ENCODE measurements at places on chromosomes 1 and 21.

DNA sequence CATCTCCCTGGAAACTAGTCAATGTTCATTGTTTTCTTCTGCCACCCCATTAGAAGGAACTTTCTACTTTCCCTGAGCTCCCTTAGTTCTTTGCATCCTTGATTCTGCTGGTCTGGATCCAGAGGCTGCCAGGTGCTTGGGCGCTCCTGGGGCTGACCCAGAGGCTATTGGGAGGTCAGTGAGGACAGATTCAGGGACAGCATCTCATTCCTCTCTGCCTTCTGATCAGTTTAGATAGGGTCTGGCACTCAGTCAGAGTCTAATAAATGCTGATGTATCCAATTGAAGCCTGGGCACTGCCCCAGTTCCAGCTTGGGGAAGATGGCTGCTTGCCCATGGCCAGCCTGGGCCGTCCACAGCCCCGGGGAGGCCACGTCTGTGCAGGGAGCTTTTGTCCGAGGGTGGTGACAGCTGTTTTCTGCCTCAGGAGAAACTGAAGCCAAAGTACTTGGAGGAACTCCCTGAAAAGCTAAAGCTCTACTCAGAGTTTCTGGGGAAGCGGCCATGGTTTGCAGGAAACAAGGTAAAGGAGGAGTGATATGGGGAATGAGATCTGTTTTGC lies 2.3 kb downstream of the GSTM1 start:
- no peak for DNase-seq

DNA sequence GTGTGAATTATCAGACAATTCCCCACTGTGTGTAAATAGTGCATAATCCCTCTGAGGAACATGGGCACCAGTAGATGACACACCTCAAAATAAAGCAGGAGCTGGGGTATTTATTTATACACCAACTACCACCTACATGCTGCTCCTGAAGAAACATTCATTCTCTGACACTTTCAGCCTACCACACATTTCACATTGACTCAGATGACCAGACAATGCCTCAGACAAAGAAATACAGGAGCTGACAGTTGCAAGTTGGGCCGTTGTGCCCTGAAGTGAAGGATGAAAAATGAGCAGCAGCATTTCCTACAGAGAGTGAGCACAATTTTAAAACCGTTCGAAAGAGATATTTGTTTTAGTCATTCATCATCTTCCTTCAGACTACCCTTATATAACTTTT lies 63.2 kb downstream of the RGS2 start:
- no peak for DNase-seq

GRCh38 chr1:45945426-45945825 lies 142.0 kb downstream of the MAST2 start:
- no peak for DNase-seq

GRCh38 chr1:163171826-163172225 lies 30.9 kb downstream of the RGS5 start:
- DNase-seq, result no peak

GRCh38 chr1:248416226-248416625 lies 13.4 kb downstream of the OR2T1 start:
- no peak for DNase-seq

DNA sequence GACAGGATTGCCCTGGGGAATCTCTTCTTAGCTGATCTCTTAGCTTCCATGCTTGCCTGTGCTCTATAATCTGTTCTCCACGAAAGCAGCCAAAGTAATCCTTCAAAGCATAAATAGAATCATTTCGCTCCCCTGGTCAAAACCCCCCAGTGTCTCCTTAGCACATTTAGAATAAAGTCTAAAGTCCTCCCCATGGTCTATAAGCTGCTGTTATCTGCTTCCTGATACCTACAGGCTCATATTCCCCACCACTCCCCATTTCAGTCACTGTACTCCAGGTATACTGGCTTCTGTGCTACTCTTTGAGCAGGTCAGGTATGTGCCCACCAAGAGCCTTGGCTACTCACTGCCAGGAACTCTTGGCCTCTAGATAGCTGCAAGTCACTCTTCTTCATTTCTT lies 2.9 kb downstream of the S100A12 start:
- no peak for DNase-seq

All from activated naive CD4-positive, alpha-beta T cell (primary cell).